ENCODE measurements at places on chromosomes 2 and 18.

DNA sequence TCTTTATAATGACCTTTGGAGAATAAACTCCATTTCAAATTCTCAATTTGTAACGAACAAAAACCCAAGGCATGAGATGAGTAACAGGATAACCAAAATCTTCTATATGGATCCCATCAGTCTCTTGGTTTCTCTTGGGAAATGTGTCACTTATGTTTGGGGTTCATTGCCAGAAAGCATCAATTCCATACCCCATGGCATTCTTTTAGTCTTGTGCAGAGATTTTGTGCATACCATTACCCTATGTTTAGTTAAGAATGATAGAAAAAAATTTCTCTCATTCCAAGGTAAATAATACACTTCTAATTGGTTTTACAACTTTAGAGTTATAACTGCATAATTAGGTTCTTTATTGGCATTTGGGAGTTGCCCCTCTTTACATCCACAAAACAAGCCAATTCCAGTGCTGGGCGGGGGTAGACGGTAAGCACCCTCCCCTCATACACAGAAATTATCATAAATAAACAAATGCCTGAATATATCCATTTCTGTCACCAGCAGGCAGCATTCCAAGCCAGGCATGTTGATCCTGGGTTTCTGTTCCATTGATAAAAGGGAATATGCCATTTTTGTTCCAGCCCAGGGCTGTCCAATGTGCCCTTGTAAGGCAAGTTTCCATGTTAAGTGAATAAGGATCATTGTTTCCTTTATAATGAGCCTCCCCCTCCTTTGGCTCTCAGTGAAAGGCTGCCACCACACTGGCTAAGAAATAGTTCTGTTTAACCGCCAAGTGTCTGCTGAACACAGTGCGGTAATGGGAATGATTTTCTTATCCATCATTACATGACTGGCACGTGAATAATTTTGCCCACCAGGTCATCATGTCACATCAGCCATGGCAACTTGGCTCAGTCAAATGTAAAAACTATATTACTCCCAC lies 680.1 kb upstream of the ZEB2 start:
- DNase-seq, result no peak

GRCh38 chr2:11344956-11345677 lies 681 bp upstream of the ROCK2 start:
- DNase-seq, result no peak

DNA sequence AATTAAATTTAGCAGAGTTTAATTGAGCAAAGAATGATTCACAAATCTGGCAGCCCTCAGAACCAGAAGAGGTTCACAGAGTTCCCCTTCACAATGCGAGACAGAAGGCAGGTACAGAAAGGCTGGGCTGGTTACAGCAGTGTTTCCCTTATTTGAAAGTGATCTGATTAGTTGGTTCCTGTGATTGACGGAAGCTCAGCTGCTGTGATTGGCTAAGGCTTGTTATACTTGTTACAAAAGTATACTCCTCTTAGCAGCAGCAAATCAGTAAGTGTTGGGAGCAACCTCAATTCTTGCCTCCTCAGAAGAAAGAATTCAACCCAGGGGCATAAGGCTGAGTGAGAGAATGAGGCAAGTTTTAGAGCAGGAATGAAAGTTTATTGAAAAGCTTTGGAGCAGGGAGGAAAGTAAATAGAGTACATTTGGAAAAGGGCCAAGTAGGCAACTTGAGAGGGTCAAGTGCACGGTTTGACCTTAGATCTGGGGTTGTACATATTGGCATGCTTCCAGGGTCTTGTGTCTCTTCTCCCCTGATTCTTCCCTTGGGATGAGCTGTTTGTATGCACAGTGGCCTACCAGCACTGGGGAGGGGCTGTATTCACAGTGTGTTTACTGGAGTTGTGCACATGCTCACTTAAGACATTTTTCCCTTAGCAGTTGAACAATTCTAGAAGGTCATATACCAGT lies 431.8 kb upstream of the RAB12 start:
- peak; percentile 19 for DNase-seq

GRCh38 chr2:3034856-3035255 lies 342.8 kb downstream of the EIPR1 start:
- no peak for DNase-seq

DNA sequence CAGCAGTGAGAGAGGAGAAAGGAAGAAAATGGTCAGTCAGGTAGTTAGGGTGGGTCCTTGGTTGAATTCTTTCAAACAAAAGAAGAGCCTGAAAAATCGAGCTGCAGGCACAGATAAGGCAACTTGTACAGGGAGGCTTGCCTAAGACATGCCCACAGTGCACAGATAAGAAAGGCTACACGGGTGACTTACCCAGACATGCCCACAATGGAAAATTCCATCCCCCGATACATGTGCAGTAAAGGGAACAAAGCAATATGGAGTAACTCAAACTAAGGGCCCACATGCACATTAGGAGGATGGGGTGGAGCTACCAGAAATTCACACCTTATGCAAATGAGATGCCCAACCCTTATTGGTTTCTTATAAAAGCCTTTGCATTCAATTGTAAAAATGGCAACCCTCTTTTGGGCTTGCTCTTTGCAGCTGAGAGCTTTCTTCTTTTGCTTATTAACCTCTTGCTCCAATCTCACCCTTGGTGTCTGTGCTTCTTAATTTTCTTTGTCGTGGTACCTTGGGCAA lies 110.3 kb upstream of the RMP24 start:
- DNase-seq, result no peak
